ENCODE measurements at places on chromosomes 11 and 22.

- DNase-seq: no peak
Measured at GRCh38 chr11:30454111-30454510, 131.2 kb downstream of the ARL14EP start.

GRCh38 chr11:99241066-99241465, 220.3 kb downstream of the CNTN5 start:
- DNase-seq: no peak

DNA sequence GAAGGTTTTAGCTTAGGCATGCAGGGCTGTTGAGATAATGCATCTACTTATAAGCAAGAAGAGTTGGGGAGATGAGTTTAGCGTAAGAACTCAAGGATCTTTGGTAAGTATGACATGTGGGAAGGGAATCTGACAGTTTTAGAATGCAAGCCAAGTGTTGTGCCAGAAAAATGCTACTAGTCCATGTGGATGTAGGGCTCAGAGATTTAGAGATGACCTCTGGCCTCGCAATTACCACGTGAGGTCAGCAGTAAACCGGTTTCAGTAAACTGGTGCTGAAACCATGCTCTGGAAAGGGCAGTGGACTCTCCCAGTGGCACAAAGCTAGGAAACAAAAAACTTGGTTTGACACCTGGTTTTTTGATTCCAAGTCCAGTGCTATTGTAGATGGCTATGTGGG, 18.9 kb downstream of the MRPL16 start:
- no peak for DNase-seq

DNA sequence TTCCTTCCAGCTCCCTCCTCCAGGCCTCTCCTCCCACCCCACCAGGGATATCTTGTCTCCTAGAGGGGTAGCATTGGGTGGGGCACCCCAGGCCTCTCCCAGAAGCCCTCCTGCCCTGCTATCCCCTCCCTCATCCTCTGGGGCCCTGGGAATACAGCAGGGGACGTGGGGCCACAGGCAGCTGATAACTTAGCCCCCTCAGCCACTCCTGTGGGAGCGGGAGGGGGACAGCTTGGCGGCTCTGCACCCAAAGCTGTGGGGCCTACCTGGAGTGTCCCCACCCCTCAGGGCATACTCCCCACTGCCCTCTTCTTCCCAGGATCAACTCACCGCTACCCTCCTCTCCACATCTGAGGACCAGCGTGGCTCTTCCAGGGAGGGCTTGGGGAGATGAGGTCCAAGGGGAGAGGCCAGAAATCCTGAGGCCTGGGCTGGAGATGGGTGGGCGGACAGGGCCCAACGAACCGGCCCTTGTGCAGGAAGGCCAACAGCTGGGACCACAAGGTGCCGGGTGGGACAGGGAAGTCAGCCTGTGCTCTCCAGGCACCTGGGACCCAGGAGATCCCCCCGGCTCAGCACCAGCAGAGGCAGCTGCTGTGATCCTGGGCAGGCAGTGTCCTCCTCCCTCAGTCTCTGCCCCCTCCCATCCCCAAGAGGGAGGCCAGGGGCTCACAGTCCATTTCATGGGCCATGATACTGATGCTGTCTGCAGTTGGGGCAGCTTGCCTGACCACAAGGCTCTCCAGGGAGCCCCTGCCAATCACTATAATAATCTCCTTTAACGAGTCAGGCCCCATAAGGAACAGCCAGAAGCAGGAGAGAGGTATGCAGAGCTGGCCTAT, 23.2 kb downstream of the NEAT1 start:
- no peak for DNase-seq

DNA sequence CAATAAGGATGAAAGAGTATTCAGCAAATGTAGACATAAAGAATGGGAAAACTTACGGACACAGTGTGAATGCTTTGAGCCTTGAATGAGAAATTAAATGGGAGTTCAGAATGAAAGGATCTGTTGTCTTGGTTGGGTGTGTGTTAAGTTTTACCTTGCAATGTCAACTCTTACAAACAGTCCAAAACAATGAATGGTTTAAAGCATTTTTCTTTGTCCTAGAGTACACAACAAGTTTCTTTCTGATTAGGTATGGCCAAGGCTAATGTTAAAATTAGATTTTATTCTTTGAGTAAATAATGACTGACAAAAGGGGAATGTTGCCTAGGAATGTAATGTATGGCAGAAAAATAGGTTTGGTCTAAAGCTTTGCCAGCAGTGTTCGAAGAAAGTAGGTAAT, 2.5 kb downstream of the PTS start:
- no peak for DNase-seq

DNA sequence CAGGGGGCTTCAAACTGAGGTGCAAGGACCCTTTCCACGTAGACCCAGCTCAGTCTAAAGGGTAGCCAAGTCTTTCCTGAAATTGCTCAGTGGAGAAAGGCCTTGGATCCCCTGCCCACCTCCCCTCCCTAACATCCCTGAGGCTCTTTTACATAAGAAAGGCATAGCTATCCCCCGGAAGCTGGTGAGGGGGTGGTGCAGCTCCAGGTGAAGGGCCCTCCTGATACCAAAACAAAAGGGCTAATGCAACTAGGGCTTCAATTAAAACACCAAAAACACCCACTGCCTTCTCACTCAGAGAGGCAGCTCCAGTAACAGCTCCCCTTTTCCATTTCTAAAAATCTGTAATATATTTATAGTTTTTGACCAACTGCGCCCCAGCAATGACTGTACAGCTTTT, 5.8 kb downstream of the SHANK2 start:
- no peak for DNase-seq

GRCh38 chr11:46055371-46055770, 65.9 kb downstream of the PHF21A start:
- no peak for DNase-seq

- no peak for DNase-seq
Measured at GRCh38 chr11:36270701-36271100, 18.5 kb downstream of the COMMD9 start.

DNA sequence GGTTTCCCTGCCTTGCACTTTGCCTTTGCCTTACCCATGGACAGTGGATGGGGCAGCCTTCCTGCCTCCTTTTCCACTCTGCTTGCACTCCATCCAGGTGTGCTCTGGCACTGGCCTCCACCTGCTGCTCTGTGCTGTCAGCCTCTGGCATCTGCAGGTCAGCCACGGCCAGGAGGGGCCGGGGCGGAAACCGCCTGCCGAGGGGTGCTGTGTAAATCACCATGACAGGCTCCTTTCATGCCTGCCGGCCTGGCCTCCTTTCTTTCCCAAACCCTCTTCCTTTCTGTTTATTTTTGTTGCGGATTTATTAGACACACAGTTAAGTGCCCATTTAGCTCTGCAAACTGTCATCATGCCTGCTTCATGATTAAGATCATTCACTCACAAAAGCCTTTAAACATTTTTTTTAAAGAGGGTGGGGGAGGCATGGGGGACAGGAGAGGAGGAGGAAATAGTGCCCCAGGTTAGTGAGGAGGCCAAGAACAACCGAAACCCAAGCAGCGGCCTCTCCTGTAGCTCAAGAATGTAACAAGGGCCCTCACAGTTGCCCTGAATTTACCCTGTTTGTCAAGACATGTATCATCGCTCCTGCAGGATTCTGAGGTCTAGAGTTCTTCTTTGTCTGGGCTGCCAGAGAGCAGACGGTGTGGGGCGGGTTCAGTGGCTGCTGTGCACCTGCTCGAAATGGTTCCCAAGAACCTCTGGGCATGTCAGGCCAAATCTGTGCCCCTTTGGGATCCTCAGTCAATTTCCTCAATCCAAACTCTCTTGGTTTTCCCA, 83.3 kb downstream of the BARX2 start:
- DNase-seq: no peak

DNA sequence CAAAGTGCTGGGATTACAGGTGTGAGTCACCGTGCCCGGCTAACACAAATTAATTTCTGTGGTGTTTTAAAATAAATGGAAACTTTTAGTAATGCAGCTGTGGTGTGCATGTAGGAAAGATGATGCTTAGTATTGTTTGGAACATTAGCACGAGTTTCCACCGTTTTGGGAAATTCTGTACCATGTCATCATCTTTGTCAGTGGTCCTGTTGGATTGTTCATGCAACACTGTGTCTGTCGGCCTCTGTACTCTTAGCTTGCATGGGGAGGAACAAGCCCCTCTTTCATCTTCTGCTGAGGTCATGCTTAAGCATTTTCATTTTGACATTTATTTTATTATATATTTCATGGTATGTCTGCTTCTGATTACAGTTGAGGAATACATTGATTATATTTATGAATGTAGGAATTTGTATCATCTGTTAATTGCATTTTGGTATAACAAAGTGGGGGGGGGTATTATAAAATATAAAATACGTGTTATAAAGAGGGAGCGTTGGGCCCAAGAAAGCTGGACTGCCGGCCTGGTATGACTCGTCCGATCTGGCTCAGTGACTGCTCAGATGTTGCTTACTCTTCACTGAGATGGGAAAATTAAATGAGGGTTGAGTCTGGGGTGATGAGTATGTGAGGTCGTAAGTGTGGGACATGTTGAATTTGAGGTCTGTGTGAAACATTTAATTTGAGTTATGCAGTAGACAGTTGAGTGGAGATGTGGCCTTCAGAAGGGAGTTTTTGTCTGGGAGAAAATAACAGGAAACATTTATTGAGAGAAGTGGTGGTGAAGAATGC, 28.7 kb downstream of the CECR2 start:
- no peak for DNase-seq

DNA sequence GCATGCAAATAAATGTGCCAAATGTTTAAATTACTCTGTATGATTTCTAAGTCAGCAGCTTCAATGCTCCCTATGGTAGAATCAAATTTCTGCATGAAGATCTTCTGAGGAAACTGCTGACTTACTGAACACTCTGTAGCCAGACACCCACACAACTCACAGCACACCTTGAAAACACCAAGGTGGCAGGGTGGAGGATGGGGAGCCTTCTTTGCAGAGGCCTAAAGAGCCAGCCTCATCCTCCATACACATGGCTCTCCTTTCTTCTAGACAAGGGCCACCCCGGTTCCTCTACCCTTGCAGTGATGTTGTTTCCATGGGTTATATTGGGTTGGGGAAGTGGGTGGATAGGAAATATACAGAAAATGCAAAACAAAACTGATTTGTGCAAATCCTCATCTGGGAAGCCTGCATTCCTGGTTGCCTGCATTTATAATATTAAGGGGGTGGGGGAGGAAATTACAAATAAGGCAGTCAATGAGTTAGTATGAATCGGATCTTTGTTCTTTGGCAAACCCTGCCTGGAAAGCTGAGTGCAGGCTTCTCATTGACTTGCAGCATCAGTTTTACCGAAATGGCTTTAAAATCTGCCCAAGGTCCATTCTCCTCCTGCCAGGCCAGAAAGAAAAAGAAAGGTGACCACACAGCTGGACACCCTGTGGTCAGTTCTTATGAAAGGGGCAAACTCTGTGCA, 15.8 kb upstream of the ETS1 start:
- DNase-seq: no peak

- no peak for DNase-seq
Measured at GRCh38 chr11:20111871-20112270, 48.4 kb downstream of the DBX1 start.

GRCh38 chr11:116714902-116715301, 57.9 kb downstream of the BUD13 start:
- no peak for DNase-seq

- DNase-seq: no peak
Measured at GRCh38 chr11:24585192-24585591, 88.3 kb downstream of the LUZP2 start.

DNA sequence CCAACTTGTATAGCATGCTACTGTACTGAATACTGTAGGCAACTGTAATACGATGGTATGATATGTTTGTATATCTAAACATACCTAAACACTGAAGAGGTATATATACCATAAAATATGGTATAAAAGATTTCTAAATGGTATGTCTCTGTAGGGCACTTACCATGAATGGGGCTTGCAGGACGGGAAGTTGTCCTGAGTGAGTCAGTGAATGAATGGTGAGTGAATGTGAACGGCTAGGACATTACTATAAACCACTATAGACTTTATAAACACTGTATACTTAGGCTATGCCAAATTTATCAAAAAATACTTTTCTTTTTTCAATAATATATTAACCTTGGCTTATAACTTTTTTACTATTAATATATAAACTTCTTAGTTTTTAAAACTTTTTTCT, 66.8 kb downstream of the ZC3H12C start:
- DNase-seq: no peak

- no peak for DNase-seq
Measured at GRCh38 chr11:92211576-92212167, 12.9 kb upstream of the FAT3 start.

DNA sequence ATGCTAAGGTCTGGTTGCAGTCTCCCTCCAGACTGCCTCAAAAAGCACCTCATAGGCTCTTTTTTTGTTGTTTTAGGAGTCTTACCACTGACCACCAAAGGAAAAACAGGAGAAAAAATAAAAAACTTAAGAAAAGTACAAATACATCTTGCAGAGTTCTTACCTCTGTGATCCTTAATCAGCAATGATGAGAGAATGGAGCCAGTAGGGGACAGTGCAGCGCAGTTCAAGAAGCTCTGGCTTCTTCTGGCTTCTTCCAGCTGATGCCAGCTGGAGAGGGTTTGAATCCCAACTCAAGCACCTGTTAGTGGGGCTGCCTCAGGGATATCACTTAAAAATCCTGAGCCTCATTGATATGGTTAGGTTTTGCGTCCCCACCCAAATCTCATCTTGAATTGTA, 223.3 kb upstream of the ISX start:
- DNase-seq: no peak

DNA sequence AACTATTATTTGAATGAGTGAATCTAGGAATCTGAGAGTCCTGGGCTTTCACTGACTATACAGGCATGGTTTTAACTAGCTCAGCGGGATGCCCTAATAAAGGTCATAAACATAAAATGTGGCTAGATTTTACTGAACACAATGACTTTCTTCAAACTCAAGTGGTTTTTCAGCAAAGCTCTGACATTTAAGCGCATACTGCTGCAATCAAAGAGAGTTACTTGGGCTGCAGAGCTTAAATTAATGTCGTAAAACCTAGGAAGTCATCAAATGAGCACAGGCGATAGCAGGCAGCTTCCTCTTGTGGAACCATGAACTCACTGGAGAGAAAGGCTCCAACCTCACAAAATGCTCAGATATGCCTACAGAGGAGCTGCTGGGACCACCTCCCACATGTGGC, 6.7 kb downstream of the CSNK2A3 start:
- no peak for DNase-seq

DNA sequence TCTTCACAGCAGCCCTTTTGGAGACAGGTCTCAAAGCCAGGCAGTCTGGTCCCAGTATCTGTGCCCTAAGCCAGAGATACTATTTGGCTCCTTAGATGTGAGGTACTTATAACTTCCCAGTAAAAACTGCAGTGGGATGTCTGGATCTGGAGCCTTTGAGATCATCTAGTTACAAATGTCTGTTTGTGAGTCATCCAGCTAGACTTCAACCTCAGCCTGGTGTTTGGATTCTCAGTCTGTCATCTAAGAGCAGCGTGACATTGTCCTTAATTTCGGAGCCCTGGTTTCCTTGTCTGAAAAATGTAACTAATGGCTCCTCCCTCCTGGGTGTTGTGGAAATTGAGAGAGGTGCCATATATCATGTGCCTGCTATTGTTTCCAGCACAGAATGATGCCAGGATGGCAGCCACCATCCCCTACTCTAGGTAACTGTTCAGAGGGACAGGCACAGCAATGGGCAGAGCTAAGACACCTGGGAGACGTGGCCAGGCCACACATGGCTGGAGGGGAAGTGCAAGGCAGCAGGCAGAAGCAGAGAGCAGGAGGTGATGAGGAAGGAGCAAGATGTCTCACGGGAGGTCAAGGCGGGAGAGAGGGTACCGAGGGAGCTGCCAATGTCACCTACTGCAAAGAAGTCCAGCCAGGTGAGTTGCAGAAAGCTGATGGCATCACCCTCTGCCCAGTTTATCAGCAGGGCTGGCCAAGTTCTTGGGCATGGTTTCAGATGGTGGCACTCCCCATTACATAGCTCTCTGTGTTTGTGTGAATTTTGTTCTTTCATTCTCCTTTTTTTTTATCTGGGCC, 20.6 kb upstream of the ST3GAL4 start:
- peak; percentile 27 for DNase-seq

Measured in inflammatory macrophage treated with lipopolysaccharide for 4 hours (primary cell).